ENCODE measurements at places on chromosomes 5 and 9.
A peak's percentile ranks its signal among the peaks of the same experiment; 100 is the strongest.

DNA sequence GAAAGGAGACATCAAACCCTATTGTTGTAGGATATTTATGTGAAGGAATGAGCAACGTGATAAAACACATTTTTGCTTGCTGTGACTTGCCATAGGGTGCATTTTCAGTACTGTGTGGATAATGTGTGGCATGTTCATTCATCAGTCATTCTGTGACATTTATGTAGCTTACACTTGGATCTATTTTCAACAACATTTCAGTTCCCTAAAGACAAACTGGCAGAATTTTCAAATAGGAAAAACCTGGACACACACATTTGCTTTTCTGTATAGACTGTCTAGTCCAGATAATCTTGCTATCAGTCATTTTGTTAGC is 127.7 kb downstream of the TMC1 start:
- no peak for DNase-seq

DNA sequence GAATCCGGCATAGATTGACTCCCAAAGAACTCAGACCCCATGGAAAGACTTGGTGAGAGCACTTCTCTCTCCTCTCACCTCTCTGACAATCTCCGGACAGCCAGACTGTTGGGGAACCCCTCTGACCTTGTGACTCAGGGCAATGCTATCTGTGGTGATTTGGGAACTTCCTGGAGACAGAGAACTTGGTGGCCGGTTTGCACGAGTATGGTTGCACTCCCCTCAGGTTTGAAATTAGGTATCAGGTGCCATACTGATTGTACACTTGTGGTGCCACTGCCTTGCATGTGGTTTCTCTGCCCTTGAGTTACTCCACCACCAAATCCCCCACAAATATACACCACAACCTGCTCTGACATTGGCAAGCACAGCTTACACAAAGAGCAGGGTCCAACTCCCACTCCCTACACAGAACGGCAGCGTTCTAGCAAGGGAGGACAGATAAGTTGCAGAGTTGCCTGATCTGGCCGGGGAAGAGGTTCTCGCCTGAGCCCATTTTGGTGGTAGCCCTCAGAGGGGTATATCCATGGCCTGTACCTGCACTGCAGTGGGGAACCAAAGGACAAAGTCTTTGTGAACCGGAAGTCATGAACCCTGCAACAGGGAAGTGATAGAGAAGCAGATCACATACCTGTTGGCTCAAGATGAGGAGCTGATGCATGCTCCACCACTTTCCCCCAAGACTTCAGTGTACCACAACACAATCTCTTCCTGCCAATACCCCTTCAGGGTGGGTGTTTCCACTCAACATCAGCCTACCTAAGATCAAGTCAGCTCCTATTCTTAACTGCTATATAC is 255.1 kb downstream of the MCTP1 start:
- DNase-seq, result no peak

DNA sequence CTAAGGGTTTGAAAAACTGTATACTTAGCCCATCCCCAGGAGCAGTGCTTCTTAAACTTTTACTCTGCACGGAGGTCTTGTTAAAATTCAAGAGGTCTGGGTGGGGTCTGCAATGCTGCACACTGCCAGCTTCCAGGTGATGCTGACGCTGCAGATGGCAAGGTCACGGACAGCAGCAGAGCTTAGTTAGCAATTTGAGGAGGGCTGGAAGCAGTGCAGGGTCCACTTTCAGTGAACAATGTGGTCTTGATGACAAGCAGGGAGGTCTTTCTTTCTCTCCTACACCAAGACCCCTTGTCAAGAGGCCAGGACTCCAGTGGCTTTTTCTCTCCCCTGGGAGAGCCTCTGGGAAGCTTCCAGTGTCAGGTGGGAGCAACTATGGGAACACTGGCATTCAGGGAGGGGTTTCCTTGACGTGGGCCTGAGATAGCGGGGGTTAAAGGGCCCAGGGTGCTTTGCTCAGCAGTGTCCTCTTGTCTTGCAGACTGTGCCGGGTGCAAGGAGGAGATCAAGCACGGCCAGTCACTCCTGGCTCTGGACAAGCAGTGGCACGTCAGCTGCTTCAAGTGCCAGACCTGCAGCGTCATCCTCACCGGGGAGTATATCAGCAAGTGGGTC is 65.0 kb upstream of the AFAP1L1 start:
- no peak for DNase-seq

DNA sequence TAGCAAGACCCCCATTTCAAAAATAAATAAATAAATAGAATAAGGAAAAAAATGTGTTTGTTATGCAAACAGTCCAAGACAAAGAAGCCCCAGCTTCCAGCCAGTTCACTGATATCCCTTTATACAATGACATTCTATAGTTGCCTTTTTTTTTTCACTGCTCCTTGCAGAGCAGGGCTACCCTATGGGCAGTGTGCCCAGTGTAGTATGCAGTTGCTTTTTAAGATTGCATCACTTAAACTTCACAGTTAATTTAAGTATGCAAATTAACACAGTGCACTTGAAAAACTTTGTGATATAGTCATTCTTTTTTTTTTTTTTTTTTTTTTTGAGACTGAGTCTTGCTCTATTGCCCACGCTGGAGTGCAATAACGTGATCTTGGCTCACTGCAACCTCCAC is 40.8 kb upstream of the ARRDC3 start:
- no peak for DNase-seq

- DNase-seq, result peak; percentile 8
These were observed 32.9 kb upstream of the CDK20 start for GRCh38 chr9:88007291-88007650.

GRCh38 chr5:158406884-158407823 is 548.2 kb upstream of the CLINT1 start:
- no peak for DNase-seq

DNA sequence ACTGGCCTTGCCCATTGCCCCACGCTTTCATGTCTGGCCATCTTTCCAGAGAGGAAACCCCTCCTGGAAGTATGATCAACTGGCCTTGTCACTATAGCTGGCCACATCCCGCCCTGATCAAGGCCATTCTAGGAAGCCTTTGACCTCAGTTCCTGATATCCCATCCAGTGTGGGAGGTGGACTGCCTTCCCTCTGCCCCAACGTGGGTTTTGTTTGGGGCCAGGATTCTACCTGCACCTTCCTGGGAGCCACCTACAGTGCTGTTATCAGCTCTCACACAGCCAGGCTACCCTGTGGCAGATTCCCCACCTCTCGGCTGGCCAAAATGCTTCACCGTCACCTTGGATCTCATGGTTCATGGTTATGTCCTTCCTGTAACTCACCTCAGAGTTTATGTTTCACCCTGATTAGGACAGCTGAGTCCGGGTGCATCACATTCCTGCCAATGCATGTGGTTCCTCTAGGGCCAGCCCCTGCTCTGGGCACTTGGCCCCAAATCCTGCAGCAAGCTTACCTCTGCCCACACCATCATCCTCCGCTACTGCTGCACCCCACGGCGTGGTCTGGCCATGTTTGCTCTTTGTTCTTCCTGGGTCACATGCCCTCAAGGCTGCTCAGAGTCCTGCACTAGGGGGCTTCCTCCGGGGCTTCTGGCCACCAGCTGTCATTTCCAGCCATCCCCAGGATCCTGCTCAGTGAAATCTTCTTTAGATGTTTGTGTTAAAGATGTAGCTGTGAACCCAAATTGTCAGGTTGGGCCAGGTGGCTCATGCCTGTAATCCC is 24.2 kb upstream of the S1PR3 start:
- DNase-seq, result no peak

GRCh38 chr9:128175726-128176125 is 15.6 kb downstream of the CIZ1 start:
- no peak for DNase-seq

- DNase-seq, result no peak
These were observed 236.8 kb downstream of the ACTL7B start for GRCh38 chr9:108618906-108619550.

- DNase-seq, result no peak
These were observed 417.7 kb downstream of the PSAT1 start for GRCh38 chr9:78714576-78714975.

GRCh38 chr9:114805670-114806525 is at the start of gene TNFSF15:
Gene TNFSF15, minus strand, starts transcription at chr9:114806039. Its CDS starts 27 bp downstream, at chr9:114806012.
- no peak for DNase-seq

DNA sequence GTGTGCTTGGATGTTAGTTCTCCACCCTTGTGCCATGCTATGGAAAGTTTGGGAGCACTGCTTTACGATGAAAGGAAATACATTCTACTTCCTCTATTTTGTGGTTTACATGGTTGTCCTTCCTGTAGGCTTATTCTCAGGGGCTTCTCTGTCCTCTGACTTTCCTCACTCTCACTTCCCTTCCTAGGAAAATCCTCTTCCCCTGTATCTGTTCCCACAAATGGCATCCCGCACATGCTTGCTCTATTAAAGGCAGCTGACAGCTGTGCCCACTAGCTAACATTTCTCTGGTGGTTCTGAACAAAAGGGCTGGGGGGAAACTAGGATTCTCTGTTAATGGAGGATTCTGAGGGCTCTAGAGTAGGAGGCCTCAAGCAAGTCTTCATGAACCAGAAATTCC is 52.4 kb downstream of the FAM170A start:
- DNase-seq, result no peak

DNA sequence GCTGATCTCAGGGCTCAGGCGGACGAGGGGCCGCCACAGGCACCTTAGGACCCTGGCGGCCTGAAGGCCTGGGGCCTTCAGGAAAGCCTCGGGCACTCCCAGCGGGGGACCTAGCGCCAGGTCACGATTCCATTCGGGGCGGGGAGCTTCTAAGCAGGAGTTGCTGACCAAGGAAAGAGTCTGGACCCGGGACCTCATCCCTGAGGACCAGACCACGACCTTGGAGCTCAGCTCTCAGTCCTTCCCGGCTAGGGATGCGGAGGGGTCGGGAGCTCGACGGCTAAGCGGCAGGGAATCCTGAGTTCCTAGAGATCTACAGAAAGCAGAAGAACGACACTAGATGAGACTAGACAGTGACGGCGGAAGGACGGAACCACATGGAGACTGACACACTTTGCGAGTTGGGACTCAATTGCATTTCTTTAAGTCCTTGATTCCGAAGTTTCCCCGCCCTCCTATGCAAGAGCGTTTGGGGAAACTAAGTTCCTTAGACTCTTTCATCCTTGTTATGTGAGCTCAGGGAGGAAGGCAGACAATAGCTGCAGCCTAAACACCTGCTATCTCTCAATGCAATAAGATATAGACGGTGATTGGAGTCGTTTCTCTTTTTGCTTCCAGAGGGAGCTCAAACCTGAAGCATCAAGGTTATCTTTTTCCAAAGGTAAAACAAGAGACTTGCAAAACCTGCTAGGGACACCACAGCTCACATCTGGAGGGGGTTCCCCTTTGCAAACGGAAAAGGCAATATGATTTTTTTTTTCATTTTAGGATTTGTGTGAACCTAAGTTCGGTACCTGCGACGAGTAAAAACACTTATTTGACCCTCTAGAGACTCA is 9.7 kb downstream of the NR2F1-AS1 start:
- no peak for DNase-seq

- DNase-seq, result no peak
These were observed 246.3 kb upstream of the KLF4 start for GRCh38 chr9:107735821-107736220.

DNA sequence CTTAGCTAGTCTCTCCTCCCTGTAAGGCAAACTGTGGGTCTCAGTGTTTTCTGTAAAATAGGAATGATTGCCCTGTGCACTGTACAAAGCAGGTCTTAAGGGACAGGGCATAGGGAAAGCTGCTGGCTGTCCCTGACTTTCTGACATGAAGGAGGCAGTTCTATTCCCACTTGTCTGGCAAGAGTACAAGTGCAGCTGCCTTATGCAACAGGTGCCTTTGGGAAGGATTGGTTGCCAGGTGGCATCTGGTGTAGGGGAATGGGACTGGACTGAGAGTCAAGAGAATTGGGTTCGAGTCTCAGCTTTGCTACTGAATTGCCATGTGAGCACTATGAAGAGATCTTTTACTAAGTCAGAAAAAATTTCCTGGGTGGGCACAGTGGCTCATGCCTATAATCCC is 10.0 kb downstream of the BSPRY start:
- DNase-seq, result no peak

GRCh38 chr5:68396722-68397121 is 181.2 kb downstream of the PIK3R1 start:
- no peak for DNase-seq

DNA sequence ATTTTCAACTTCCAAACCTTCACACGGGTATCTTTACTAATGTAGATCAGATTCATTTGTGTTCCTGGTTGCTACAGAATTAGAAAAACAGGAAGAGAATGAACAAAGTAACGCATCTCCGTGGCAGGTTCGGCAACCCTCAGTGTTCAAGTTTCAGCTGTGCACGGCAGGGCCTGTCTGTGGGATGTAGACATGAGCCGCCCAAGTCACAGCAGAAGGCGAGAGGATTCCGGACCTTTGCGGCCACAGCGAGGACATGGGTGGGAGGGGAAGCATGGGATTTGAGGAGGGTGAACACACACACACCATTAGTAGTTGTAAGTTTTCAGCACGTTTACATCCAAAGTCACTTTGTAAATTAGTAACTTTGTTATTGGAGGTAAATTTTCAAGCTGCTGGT is 31.7 kb upstream of the CEP72 start:
- no peak for DNase-seq

- no peak for DNase-seq
These were observed 12.6 kb downstream of the SDHA start for GRCh38 chr5:230711-231110.

- no peak for DNase-seq
These were observed 16.0 kb downstream of the TRMO start for GRCh38 chr9:97906236-97906831.

DNA sequence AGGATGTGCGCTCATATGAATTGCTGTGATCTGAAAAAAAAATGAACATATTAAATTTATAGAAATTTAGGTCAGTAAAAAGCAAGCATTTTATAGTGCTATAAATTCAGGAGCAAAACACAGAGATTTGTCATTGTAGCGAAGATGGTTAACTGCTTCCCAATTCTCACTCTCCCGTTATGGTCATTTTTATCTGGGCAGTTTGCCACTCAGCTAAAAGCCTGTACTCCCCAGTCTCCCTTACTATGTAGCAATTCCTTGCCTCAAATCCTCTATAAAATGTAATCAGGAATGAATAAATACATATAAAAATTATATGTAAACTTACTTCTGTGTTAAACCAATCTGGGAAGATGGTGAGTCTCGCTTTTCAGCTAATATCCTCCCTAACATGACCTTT is 471.5 kb downstream of the HINT1 start:
- no peak for DNase-seq

GRCh38 chr5:81044868-81045267 is 84.7 kb downstream of the RASGRF2 start:
- DNase-seq, result no peak

DNA sequence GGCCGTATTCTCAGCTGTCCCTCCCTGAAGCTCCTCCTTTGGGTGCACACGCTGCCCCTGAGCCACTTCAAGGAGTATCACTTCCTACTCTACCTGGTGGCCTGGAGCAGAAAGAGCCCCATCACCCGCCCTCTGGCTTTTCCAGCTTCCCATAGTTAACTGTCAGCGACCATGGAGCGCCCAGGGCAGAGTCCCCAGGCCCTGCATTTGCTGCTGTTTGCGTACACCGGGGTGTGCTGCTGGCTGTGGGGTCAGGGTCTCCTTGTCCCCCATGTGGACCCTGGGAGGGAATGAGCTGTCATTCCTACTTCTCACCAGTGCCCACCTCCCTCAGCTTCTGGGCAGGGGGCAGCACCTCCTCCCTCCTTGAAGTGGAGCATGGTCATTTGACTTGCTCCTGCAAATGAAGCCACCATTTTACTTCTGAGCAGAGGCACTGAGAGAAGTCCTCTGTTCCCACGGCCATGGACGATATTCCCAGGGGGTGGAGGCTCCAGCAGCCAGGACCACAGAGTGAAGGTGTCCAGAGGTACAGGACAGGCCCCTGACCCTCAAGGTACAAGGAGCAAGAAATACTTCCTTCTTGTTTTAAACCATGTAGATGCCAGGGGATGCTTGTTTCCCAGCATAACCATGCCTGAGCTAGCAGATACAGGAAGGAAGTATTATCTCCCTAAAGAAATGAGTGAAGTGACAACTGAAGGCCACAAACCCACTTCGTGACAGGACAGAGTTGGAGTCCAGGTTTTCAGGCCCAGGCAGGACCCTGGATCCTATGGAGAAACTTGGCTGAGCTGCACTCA is 40.6 kb upstream of the COL5A1 start:
- no peak for DNase-seq
